ENCODE measurements at places on chromosomes 2 and 18.

DNA sequence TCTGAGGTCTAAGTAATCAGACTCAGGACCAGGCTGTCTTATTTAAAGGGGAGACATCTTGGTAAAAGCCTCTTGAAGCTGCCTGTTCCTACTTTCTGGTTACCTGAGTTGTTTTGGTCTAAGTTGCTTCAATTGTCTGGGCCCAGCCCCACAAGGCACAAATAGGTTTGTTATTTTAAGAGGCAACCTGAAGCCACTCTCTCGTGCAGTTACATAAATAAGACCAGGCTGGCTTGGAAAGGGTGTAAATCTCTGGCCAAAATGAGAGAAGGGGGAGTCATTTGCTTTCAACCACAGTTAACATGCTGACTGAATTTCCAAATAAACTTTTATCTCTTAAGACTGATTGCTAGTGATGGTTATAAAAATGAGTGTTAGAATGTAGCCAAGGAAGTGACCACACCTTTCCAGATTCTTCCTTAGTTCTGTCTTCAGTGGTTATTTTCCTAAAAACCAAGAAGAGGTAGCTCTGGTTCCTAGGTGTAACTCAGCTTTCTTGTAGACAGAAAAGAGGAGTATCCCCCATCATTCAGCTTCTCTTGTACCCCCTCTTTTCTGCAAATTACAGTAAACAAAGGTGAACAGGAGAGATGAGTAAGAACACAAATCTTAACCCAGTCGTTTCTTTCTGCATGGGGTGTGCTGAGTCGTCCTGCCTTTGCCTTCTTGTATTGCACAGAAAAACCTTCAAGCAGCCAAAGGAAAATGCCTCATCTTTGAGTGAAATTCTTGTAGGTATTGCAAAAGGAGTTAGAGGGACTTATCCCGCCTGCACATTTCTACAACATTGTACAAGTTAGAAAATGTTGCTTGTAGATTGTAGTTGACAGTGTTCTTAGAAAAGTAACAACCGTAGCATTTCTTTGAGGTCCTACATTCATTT, 161.5 kb upstream of the NT5C1B start:
- peak; percentile 1 for DNase-seq

DNA sequence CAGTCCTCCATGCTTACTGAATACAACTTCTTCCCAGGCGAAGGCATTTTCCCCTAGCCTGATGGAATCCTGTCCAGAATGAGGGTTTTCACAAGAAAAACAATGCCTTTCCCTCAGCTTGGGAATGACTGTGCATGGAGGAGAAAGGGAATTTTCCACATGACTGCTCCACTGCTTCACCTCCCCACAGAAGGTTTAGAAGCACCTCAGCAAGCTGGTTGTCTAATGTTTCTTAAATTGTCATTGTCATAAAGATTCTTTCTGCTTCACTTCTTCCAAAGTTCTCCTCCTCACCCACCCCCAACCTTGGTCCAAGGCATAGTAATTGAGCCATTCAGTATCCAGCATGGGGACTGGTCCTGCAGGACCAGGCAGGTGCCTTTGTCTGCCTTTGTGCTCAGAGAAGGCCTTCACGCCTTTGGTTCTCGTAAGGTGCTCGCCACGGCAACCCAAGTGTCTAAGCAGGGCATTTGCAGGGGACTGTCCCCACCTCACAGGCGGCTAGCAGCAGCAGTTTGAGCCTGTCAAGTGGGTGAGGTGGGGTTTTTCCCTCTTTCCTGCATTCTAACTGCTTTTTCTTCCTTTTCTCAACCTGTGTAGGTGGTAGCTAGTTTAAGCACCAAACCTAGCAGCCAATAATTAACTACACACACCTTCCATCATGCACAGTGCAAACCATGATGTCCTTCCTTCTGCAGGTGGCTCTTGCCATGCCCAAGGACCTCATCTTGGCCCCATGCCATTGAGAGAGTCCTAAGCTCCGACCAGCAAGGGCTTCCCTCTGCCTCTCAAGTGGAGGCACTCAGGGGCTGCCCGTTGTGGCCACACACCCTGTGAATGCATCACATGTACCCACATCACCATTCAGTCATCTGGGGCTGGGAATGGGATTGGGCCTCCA, 65.7 kb upstream of the BCL2L11 start:
- DNase-seq = no peak

DNA sequence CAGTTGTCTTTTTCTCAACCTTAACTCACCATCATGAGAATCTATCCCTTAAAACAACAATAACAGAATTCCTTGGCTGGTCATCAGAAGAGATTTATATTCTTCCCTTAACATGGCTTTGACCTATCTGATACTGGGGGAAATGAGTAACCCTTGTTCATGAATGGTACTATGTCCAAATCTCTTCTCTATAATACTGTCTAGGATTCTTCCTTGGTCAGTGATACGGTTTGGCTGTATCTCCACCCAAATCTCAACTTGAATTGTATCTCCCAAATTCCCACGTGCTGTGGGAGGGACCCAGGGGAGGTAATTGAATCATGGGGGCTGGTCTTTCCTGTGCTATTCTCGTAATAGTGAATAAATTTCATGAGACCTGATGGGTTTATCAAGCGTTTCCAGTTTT, 282.0 kb upstream of the SIX2 start:
- DNase-seq = no peak

- DNase-seq = no peak
Measured at GRCh38 chr2:28348149-28348567, 44.5 kb upstream of the FOSL2 start.

- DNase-seq = peak; percentile 79
Measured at GRCh38 chr2:197007716-197008628, 81.5 kb upstream of the PGAP1 start.

- DNase-seq = no peak
Measured at GRCh38 chr2:200791905-200792304, 19.8 kb upstream of the BZW1 start.

- no peak for DNase-seq
Measured at GRCh38 chr18:67717800-67718199, 201.3 kb upstream of the DSEL start.

- no peak for DNase-seq
Measured at GRCh38 chr2:229633556-229633955, 80.8 kb downstream of the DNER start.

DNA sequence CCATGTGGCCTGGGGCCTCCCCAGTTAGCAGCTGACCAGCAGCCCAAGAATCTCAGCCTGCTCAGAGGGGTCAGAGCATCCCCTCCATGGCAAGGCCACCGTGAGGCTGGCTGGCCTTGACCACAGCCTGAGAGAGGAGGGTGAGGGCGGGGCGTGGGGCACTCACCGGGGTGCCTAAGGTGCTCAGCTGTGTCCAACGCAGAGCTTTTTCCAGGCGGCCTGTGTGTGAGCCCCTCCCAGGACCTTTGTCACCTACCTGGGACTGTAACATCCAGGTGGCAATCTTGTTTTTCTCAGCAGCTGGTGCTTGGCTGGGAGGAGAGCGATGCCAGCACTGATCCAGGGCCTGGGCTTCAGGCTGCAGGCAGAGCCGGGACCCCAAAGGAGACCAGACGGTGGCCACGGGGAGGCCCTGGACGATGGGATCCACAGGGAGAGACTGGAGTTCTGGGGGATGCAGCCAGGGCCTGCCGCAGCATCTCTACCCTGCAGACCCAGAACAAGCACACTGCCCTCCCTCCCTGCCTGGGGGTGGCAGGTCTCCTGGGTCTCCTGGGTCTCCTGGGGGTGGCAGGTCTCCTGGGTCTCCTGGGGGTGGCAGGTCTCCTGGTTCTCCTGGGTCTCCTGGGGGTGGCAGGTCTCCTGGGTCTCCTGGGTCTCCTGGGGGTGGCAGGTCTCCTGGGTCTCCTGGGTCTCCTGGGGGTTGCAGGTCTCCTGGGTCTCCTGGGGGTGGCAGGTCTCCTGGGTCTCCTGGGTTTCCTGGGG, 12.3 kb downstream of the SNED1 start:
- no peak for DNase-seq

GRCh38 chr2:103161456-103162289, 399.8 kb downstream of the TMEM182 start:
- DNase-seq = peak; percentile 70

DNA sequence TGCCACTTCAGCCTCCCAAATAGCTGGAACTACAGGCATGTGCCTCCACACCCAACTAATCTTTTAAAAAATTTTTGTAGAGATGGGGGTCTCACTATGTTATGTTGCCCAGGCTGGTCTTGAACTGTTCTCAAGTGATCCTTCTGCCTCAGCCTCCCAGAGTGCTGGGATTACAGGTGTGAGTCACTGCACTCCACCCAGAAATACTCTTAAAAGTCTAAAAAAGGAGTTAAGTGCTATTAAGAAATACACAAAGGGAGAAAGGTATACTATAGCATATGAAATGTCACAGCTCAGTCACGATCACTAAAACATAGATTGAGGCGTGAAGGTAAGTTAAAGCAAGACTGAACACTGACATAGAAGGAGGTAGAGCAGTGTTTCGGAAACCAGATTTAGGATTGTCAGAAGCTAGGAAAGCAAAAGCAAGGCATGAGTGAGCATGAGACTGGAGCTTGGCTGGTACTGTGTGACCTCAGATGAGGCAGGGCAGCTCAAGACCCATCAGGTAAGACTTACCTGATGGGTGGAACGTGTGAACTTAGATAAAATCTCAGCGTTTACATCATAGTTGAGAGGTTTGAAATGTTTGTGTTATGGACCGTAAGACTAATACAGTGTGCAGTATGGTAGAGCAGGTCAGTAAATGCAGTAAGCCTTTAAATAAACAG, 9.2 kb downstream of the CCNYL1 start:
- no peak for DNase-seq

DNA sequence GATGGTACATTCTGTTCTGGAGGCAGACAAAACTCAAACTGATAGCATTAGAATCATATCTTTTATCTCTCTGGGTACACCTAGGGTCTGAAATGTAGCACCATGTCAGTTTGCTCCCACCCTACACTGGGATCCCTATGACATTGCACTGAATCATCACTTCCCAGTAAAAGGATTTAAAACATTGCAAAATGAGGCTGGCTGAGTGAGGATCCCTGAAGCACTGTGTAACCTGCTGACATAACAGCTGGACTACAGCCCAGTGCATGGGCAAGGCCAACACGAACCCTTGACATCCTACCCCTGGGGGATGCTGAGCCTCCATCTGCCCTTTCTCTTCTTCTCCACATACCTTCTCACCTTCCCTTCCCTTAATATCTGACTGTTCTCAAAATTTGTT, 253.2 kb downstream of the TTC32 start:
- peak; percentile 97 for DNase-seq

- no peak for DNase-seq
Measured at GRCh38 chr2:172845028-172845630, 109.5 kb downstream of the RAPGEF4 start.

- DNase-seq = peak; percentile 3
Measured at GRCh38 chr2:48445091-48445725, 84.7 kb upstream of the STON1 start.

DNA sequence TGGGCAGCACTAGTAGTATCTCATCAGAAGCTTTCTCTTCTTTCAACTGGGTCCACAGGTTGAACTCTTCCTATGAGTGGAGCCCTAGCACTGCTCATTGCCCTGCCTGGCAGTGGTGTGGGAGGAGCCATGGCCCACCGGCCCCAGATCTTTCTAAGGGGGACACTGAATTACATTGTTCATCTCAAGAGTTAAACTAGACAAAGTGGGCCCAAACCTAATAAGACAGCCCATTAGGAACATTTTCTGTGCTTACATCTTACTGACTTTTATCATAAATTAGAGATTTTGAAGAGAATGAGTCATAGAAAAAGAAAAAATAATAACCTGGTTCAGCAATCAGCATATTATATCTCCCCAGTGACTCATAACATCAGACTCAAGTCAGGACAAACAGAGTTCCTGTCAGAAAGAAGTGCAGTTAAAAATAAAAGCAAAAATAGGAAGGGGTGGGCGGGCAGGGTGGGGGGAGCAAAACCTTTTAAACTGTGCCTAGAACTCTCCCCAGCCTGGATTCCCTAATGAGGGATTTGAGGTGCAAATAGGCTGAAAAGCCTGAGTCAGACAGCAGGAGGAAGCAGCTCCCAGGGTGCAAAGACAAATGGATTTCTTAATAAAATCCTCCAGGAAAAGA, 161.6 kb upstream of the TRIB2 start:
- DNase-seq = peak; percentile 52

DNA sequence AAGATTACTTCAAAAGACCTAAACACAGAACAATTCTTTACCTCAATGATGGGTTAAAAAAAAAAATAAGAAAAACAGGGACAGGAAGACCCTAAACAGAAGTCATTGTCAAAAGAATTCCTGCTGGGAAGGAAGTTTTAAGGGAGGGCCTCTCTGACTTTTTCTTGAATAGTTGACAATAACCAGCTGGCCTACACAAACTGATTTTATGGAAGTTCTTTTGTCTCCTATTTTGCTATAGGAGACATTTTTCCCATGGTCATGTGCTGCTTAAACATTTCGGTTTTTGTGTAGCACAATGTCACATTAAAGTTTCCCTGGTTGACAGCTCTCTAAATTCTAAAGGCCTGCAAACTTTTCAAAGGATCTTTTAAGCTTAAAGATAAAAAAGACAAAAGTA, 55.3 kb downstream of the RFTN2 start:
- DNase-seq = no peak

DNA sequence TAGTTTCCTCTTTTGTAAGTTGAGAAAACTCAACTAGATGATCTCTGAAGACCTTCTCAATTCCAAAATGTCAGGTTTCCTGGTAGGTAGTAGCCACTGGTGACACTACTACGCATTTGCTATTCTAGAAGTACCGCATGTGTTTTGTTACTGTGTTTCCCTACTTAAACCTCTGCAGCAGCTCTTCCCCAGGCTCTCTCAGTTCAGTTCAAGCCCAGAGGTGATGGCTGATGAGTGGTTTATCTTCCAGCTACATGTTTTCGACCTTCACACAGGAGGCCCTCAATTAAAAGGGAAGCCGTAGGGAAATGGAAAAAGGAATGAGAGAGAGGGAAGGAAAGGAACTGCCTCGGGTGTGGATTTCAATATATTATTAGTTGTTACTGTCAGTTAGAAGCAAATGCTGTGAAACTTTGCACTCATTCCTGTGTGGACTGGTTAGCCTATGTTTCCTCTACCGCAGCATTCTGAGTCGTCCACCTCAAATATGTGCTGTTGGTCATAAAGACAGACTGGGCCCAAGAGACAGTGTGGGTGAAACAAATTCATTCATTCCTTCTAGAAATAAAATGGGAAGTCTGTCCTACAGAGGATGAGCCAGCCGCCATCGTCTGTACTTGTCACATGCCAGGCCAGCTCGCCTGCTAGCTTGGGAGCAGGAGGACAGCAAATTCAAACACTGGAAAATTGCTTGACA, 455.2 kb upstream of the RAB12 start:
- DNase-seq = no peak

- DNase-seq = no peak
Measured at GRCh38 chr2:104538077-104538476, 315.8 kb upstream of the POU3F3 start.

Measured in MCF 10A (cell line).